ENCODE measurements at places on chromosomes 11 and 22.

GRCh38 chr22:35292786-35293185 lies 6.9 kb upstream of the TOM1 start:
- DNase-seq, result no peak

DNA sequence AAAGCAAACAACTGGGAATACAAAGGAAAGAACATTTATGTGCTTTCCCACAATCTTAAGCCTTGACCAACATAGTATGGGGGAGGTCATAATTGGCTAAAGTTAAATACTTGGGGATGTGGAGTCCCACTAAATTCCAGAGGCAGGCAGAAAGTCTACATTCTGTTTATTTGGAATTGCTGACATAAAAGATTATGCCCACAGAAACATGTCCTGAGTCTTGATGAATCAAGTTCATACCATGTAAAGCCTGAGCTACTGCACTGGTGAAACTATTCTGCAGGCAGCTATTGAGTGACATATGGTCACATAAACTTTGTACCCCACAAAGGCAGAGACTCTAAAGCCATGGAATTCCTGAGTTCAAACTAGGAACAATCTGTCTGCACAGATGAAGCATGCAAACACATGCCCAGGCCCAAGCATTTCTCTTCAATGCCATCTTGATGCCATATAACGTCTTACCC lies 69.9 kb upstream of the CHRM4 start:
- no peak for DNase-seq

GRCh38 chr11:2104524-2105440 lies 34.4 kb downstream of the IGF2 start:
- DNase-seq, result no peak

DNA sequence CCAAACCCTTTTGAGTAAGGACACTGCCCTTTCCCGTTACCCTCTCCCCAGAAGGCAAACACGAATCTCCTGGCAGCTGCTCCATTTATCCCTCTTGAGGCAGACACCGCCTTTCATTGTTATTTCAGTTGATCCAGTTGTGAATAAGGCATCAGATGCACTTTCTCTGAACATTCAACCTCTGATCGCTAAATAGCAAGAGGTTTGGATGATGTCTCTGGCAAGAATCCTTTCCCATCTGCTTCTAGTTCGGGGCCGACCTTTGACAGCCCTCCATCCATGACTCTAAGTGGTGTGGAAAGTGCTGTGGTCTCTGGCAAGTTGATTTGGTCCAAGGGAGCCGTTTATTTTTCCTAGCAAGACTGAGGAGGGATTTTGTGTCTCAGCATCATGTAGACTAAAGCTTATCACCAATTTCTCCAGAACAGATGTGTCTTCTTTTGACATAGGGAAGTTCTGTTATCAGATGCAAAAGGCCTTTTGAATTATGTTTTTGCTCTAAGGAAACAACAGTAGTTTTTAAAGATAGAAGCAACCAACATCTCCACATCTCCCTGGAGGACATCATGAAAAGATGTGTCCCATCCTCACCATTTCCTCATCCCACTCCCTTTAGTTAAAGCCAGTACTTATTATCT lies 123.6 kb downstream of the CCDC34 start:
- no peak for DNase-seq

DNA sequence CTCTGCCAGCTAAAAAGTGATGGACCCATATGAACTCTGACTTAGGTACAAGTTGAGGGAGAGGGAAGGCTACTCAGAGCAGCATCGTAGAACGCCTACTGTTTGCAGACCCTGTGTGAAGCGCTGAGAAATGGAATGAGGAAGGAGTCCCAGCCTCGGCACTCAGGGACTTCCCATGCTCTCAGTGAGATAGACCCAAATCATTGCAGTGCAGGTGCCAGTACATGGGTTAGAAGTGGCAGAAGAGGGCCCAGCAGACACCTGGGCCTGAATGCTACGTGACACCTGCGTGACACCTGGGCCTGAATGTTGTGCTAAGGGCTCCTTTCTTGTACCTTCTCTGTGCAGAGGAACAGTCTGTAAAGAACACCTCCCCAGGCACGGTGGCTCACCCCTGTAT lies 2.6 kb upstream of the PDGFB start:
- no peak for DNase-seq

DNA sequence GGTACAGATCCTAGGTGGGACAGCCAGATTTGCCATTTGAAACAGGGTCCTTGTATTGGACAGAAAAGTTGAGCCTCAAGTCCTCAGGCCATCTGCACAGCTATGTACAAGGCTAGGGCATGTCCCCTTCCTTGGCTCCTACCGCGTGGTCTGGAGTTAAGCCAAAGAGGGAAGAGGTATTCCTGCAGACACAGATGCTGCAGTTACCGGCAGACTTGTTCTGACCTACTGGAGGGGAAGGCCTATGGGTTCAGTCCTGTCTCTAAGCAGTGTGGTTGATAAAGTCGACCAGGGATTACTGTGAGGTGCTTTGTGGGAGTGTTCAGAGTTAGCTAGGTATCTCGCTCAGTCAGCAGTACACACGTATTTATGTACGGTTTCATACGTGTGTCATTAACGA lies 180.6 kb downstream of the ADAMTS15 start:
- no peak for DNase-seq

GRCh38 chr22:36175892-36176291 lies 15.3 kb upstream of the APOL3 start:
- no peak for DNase-seq

- no peak for DNase-seq
These were observed 100.7 kb downstream of the MAML2 start for GRCh38 chr11:96242191-96242847.

DNA sequence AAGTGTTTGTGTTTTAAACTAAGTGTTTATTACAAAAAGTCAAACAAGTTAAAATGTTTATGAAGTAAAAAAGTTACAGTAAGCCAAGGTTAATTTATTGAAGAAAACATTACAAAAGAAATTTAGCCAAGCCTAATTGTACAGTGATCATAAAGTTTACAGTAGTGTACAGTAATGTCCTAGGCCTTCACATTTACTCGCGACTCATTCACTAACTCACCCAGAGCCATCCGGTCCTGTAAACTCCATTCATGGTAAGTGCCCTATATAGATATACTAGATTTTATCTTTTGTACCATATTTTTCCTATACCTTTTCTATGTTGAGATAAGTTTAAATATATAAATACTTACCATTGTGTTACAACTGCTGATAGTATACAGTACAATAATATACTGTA lies 481.8 kb upstream of the TENM4 start:
- DNase-seq, result no peak

DNA sequence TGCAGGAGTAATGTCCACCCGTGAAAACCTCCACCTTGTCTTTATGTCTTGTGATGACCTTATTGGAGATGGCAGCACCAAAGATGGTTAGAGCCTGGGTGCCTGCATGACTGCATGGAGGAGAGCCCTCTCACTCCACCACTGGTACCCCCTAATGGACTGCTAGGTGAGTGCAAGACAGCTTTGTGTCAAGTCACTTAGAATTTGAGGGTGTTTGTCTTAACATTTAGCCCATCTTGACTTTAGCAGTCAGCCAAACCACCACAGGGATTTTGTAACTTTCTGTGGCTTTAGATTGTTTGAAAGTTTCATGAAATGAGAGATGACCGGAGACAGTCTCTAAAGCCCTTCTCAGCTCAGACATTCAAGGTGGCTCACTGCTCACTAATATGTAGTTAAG lies 232.9 kb upstream of the NCAM1 start:
- DNase-seq, result no peak

DNA sequence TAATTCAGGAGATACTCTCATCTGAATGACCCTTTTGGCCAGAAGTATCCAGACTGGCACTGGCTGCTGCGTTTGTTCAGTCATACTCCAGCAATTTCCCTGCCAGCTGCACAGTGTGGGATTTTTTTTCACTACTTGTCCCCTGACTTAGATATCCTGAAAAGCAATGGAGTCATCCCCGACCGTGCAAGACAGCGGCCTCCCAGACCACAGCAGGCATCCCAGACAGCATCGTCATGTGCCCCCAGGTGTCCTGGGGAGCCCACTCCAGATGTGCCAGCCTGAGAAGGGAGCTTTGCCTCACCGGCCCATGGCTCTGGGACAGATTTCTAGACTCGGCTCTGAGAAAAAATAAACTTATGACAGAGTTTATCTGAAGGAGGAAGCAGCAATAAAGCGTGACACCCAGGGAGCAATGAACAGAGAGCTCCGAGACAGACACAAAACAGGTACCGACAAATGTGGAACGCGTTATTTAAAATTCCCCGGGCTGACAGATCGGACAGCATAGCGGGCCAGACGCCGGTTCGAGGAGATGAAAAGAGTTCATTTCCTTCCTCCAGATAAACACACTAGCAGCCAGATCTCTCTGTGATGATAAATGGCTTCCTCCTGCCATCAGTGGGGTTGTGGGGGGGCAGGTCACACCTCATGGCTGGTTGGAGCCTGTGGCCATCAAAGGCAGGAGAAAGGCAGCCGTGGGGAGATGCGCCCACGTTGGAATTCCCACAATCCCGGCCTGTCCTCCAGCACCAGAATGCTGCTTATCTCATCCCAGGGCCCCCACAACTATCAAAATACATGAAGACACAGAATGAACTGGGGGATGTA lies 106.4 kb upstream of the FGF3 start:
- no peak for DNase-seq

GRCh38 chr11:82978422-82979099 lies 77.0 kb downstream of the DDIAS start:
- no peak for DNase-seq

DNA sequence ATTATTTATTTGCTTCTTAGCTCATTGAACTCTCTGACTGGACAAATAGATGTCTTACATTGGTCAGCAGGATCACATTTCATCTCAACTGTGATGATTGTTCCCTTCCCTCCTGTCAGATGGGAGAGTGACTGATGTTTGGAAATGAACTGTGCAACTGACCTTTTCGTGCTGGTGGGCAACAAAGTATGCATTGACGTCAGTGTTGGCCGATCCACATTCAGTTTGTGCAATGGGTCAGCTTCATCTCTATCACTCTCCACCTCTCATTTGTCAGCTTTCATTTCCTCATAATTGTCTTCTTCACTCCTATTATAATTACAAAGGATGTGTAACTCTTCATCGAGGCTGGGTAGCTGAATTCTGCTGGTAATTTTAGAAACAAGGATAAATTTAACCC lies 71.3 kb downstream of the PPP2R1B start:
- no peak for DNase-seq

DNA sequence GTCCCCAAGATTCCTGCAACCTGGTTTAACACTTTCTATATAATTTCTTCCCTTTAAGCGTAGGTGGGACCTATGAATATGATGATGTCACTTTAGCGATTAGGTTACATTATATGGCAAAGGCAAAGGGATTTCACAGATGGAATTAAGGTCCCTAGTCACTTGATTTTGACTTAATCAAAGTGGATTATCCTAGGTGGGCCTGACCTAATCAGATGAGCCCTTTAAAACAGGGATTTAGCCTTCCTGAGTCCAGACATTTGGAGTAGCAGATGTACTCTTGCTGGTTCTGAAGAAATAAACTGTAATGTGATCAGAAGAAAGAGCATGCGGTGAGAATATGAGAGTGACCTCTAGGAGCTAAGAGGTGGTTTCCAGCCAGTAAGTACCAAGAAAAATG lies 67.8 kb upstream of the LIN7C start:
- no peak for DNase-seq

GRCh38 chr11:107702723-107703122 lies 9.1 kb downstream of the SLN start:
- no peak for DNase-seq

- DNase-seq, result no peak
These were observed 25.7 kb downstream of the KCNQ1 start for GRCh38 chr11:2470495-2470894.

DNA sequence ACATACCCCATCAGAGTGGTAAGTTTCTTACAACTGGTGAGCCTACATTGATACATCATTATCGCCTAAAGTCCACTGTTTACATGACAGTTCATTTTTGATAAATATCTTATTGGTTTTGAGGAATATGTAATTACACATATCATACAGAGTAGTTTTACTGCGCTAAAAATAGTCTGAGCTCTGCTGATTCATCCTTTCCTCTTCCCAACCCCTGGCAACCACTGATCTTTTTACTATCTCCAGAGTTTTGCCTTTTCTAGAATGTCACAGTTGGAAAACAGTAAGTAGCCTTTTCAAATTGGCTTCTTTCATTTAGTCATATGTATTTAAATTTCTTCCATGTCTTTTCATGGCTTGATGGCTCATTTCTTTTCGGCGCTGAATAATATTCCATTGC lies 112.8 kb downstream of the LARGE1 start:
- no peak for DNase-seq

DNA sequence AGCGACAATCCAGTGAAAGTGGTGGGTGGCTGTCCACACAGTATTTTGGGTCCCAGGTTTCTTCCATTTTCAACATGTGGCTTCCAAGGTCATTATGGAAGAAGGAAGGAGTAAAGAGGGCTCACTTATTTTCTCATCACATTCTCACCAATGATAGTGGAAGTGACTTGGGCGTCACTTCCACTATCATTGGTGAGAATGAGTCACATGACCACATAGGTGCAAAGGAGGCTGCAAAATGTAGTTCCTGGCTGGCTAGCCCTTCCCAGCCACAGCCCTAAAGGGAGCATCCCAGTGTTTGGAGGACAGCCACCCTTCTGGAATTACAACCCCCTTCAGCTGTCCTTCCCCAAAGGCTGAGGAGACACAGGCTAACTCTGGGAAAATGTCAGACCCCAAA lies 95.6 kb downstream of the TSPAN18 start:
- DNase-seq, result no peak
